NCI-H446 (cell line): ENCODE measurements at places on chromosomes 11 and 22.

DNA sequence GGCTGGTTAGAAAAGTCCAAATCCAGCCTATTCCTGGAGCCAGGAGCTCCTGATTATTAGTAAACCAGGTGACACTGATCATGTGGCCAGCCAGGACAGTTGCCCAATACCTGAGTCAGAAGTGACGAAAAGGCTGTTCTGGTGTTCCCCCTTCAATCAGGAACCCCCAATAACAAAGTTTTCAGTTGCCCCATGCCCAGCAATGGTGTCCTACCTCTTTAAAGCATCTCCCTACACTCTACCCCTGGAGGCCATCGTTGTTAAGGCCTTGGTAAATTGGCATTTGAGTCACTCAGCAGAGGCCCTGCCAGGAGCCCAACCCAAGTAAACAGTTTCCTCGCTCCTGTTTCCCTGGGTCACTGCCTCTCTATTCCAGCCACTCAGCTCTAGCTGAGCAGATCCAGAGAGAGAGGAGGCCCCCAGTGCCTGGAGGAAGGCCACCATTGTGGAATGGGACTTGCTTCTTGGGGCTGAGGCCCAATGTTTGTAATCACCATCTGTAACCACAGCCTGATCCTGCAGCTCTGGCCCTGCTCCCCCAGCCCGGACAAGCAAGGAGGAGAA is 25.0 kb downstream of the ARHGAP1 start:
- DNase-seq = no peak

GRCh38 chr11:48088682-48089050 is 108.3 kb downstream of the PTPRJ start:
- peak; percentile 66 for DNase-seq

GRCh38 chr11:67054836-67055523 is 1.7 kb upstream of the RHOD start:
- no peak for DNase-seq

- no peak for DNase-seq
Measured at GRCh38 chr11:102573851-102574250, 43.3 kb upstream of the MMP7 start.

DNA sequence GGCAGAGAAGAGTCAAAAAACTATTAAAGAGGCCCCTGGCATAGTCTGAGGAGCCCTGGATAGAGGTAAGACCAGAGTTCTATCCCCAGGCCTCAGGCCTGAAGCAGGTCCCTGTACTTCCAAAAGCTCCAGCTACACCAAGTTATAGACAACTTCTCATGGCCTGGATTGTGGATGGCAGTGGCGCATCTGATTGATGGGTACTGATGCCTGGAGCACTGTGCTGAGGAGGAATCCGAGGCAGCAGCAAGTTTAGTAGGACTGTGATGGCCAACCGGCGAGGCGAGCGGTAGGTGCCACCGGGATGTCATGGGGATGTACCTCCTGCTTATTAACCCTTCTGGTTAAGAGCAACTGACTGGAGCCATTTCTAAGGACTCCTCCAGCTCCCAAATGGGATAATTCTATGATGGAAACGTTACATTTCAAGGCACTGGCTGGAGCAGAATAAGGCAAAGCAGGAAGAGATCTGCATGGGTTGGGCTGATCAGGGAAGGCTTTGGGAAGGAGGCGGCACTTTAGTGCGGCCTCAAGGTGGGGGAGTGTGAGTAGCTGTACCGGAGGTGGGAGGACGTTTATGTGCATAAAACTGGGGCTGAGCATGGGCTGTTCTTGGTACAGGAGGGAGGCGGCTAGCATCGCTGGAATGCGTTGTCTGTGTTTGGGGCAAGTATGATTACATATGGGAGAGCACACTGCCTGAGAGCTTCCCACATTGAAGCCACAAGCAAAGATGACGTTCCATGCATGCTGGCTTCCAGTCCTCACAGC is 24.2 kb upstream of the JAM3 start:
- no peak for DNase-seq
